ENCODE measurements at places on chromosomes 1 and 21.

DNA sequence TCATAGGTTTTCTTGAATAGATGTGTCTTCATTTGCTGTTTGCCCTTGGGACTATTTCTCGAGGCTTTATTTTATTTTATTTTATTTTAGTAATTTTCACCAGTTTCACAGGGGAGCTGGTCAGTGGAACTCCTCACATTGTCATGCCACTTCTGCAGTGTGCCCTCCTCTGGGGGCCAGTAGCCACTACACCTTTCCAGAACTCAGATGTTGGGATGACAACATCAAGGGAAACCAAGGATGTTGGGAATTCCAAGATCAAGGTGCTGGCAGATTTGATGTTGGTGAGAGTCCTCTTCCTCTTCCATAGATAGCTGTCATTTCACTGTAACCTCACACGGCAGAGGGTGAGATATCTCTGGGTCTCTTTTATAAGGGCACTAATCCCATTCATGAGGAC lies 35.5 kb downstream of the SLC26A9 start:
- no peak overlapping the region for H3K4me3 ChIP-seq
- peak; percentile 49 for DNase-seq
- no peaks in the 10 kb centered on the region for H3K36me3 ChIP-seq
- peaks cover 11% of the 10 kb centered on the region for H3K27me3 ChIP-seq

DNA sequence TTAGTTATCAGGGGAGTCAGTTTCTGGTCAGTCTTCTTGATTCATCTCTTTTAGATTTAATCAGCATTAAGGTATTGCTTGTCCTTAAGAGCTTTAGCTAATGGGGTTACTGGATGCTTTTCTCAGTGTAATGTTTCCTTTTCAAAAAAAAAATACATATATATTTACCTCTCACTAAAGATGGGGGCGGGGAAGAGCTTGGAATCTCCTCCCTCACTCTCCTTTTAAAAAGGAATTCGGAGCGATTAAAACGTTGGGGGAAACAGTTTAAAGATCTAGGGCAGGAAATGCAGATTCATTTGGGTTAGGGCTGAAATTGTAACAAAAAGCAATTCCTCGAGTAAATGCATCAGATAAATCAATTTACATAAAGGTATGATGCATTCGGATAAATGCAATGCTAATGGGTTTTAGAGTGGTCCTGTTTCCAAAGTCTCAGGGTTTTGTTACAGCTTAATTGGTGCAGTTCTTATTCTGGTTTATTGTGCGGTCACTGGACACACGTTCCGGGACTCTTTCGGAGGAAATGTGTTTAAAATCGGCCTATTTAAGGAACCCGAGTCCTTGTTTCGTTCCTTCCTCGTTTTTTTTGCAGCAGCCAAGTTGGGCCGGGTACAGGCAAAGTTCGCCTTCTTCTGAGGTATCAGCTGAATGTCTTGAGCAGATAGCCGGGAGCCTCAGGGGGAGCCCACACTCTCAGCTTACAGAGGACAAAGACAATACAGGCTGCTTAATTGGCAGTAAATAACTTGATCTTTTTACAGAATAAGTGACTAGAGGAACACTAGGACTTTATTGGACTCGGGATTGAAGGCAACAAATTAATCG lies 1.6 kb downstream of the LMO4 start:
- peak; percentile 40 for DNase-seq
- peak overlapping the region; percentile 82 for H3K4me3 ChIP-seq

DNA sequence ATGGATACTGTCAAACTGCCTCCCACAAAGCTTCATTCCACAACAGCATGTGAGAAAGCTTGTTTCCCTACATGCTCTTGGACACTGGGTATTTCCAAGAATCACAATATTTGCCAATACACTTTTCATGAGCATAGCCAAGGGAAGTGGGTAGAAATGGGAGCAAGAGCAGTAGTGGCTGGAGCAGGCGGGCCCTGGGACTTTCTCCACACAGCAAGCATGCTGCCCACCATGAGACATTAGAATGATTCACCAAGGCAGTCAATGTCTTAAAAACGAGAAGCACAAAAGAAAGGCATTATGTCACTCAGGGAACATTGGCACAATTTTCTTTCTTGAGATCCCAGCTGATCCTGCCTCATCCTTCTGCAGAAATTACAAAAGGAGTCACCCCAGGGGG lies 371.6 kb upstream of the RUNX1 start:
- no peaks in the 10 kb centered on the region for H3K27me3 ChIP-seq
- no peak overlapping the region for H3K27ac ChIP-seq
- no peak for DNase-seq
- H3K4me1 ChIP-seq: no peaks in the 10 kb centered on the region
- no peak overlapping the region for H3K4me3 ChIP-seq

GRCh38 chr1:168687816-168688215 lies 41.2 kb downstream of the DPT start:
- no peak overlapping the region for H3K4me3 ChIP-seq
- no peak for DNase-seq
- H3K4me1 ChIP-seq: no peaks in the 10 kb centered on the region
- H3K27ac ChIP-seq: no peak overlapping the region

GRCh38 chr1:68205794-68206358 lies 26.4 kb downstream of the WLS start:
- H3K4me1 ChIP-seq: peaks cover 24% of the 10 kb centered on the region
- H3K36me3 ChIP-seq: peaks cover 1% of the 10 kb centered on the region
- no peak overlapping the region for H3K27ac ChIP-seq
- no peaks in the 10 kb centered on the region for H3K27me3 ChIP-seq
- H3K4me3 ChIP-seq: no peak overlapping the region
- no peak for DNase-seq

GRCh38 chr1:61224609-61225008 lies 142.2 kb downstream of the NFIA start:
- no peak overlapping the region for H3K27ac ChIP-seq
- H3K36me3 ChIP-seq: no peaks in the 10 kb centered on the region
- DNase-seq: no peak
- no peaks in the 10 kb centered on the region for H3K27me3 ChIP-seq

GRCh38 chr1:50929376-50929958 lies 30.6 kb downstream of the FAF1 start:
- H3K27me3 ChIP-seq: no peaks in the 10 kb centered on the region
- H3K27ac ChIP-seq: no peak overlapping the region
- H3K4me3 ChIP-seq: no peak overlapping the region

- no peak overlapping the region for H3K27ac ChIP-seq
- no peaks in the 10 kb centered on the region for H3K4me1 ChIP-seq
- H3K36me3 ChIP-seq: no peaks in the 10 kb centered on the region
- no peak overlapping the region for H3K4me3 ChIP-seq
- peak; percentile 41 for DNase-seq
- peaks cover 8% of the 10 kb centered on the region for H3K27me3 ChIP-seq
Observed at GRCh38 chr1:204390751-204391466, 20.7 kb downstream of the PPP1R15B start.

DNA sequence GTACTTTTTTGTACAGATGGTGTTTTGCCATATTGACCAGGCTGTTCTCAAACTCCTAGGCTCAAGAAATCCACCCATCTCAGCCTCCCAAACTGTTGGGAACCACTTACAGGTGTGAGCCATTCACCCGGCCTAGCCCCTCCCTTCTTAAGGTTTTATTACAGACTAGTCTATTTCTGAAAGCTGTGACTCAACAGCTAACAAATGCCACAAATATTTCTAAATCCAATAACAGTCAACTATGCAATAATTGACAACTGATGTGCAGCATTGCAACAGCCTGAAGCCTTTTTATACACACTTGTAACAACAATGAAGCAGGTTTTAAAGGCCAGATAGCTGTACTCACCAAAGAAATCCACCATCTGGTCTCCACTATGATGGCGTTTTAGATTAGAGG lies 51.4 kb downstream of the GRIK1 start:
- H3K27me3 ChIP-seq: no peaks in the 10 kb centered on the region
- H3K4me1 ChIP-seq: no peaks in the 10 kb centered on the region
- H3K36me3 ChIP-seq: no peaks in the 10 kb centered on the region
- H3K27ac ChIP-seq: no peak overlapping the region
- no peak overlapping the region for H3K4me3 ChIP-seq

GRCh38 chr1:54376430-54377039 lies 29.7 kb downstream of the SSBP3 start:
- H3K4me1 ChIP-seq: peaks cover 20% of the 10 kb centered on the region
- H3K27ac ChIP-seq: no peak overlapping the region
- H3K36me3 ChIP-seq: peaks cover 31% of the 10 kb centered on the region
- no peak overlapping the region for H3K4me3 ChIP-seq
- no peak for DNase-seq

DNA sequence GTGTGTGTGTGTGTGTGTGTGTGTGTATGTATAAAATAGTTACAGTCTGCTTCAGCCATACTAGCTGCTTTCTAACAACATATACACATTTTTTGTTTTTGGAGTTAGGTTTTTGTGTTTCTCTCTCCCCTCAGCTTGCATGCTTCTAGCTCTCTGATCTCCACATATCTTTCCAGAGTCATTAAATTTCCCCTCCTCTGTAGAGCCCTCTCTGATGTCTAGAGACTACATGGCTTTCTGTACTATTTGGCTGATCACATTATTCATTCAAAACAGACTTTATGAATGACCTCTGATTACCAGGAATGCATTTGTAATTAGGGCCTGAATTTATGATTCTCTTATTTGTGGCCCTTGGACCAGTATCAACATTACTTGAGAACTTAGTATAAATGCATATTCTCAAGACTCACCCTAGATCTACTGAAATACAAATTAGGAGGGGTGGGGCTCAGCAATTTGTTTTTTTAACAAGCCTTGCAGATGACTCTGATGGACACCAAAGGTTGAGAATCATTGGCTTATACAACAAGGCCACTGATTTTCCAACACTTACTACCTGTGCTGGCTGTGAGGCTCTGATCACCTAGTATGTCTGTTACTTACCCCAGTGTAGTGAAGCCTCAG lies 104.5 kb downstream of the PTBP2 start:
- no peak overlapping the region for H3K27ac ChIP-seq
- DNase-seq: no peak
- peaks cover 2% of the 10 kb centered on the region for H3K36me3 ChIP-seq
- no peaks in the 10 kb centered on the region for H3K27me3 ChIP-seq
- H3K4me3 ChIP-seq: no peak overlapping the region

- no peak overlapping the region for H3K4me3 ChIP-seq
- DNase-seq: no peak
- H3K4me1 ChIP-seq: no peaks in the 10 kb centered on the region
- H3K27me3 ChIP-seq: no peaks in the 10 kb centered on the region
- no peak overlapping the region for H3K27ac ChIP-seq
Observed at GRCh38 chr1:107464827-107465226, 324.0 kb downstream of the NTNG1 start.

DNA sequence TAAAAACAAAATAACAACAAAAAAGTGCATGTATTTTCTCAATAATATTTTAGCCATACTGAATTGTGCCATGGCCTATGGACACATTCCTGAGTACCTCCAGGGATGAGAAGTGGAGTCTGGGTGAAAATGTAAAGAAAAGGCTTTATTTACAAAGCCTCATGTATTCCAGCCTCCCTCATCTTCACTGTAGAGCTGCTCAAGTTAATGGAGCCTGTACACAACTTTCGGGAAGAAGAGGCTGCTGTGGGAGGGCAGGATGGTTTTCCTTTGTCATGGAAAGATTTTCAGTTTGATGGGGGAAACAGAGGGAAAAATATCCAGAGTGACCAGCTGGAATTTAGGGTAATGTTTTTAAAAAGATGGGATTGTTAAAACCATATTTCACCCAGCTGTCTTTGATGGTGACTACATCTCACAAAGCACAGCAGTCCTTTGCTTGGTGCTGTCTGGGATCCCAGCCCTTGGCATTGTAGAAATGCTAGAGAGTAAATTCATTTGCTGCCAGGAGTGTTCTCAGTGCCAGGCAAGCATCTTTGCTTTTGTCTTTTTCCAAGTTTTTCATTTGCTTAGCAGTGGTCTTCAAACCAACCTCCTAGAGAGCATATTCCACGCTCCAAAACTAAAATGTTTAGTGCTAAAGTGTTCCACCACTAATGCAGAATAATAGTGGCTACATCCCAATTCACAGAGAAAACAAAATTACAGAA lies 54.9 kb downstream of the DPT start:
- no peak overlapping the region for H3K4me3 ChIP-seq
- H3K36me3 ChIP-seq: no peaks in the 10 kb centered on the region

GRCh38 chr21:33479679-33480480 lies at the start of gene TMEM50B:
Gene TMEM50B (minus strand): TSS chr21:33479974. CDS start chr21:33468885, 11,089 bp downstream.
- 0 out of 2 replicates have a peak, but pooled peaks cover 2% of the 10 kb centered on the region for H3K4me1 ChIP-seq
- H3K27me3 ChIP-seq: no peaks in the 10 kb centered on the region
- H3K36me3 ChIP-seq: 0 out of 2 replicates have a peak, but pooled peaks cover 2% of the 10 kb centered on the region
- H3K27ac ChIP-seq: peak within 1 kb of the TSS; percentile 88
- peak; percentile 95 for DNase-seq

GRCh38 chr1:43282220-43283195 lies 2.9 kb downstream of the C1orf210 start:
- no peaks in the 10 kb centered on the region for H3K36me3 ChIP-seq
- H3K27ac ChIP-seq: no peak overlapping the region
- H3K27me3 ChIP-seq: peaks cover 20% of the 10 kb centered on the region
- H3K4me1 ChIP-seq: no peaks in the 10 kb centered on the region
- no peak overlapping the region for H3K4me3 ChIP-seq

DNA sequence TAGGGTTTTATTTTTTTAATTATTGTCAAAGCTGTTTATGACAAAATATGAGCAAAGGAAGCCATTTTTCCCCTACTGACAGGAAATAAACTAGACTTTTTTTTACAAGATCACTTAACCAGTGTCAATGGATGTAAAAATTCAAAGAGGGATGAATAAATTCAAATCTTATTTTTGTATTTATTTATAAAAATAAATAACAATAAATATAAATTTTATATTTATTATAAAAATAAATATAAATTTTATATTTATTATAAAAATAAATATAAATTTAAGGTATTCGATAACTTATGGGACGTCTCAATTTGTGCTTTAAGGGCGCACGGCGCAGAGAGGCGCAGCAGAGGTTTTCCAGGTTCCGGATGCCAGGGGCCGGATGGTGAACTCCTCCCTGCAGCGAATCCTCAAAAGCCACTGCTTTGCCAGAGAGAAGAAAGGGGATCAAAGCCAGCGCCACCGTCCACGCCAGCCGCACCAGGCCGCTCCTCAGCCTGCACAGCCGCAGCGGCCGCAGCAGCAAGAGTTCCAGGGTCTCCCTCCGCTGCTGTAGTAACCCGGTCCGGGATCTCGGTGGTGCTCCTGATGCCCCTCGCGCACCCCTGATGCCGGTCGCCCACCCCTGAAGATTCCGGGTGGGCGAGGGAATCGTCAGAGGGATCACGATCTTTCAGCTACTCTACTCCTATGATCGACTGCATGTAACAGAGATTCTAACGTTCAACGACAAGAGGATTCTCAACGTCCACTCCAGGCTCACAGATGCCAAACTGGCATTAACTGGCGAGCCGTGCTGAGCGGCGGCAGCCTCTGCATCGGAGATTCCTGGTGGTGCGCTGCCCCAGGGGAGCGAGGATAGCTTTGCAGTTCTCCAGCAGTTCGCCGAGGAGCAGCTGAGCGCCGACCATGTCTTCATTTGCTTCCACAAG lies 28.5 kb upstream of the RLF start:
- H3K36me3 ChIP-seq: no peaks in the 10 kb centered on the region
- H3K4me3 ChIP-seq: peak overlapping the region; percentile 26
- H3K4me1 ChIP-seq: no peaks in the 10 kb centered on the region

Data from IMR-90 (cell line).